Activated gamma-delta T cell treated with anti-CD3 and anti-CD28 coated beads, Interleukin-2, amount 50 U/mL, for 16 hours (primary cell): ENCODE measurements at places on chromosomes 2 and 18.

GRCh38 chr18:79068341-79068936, 755 bp upstream of the ATP9B start:
- DNase-seq = peak; percentile 5

DNA sequence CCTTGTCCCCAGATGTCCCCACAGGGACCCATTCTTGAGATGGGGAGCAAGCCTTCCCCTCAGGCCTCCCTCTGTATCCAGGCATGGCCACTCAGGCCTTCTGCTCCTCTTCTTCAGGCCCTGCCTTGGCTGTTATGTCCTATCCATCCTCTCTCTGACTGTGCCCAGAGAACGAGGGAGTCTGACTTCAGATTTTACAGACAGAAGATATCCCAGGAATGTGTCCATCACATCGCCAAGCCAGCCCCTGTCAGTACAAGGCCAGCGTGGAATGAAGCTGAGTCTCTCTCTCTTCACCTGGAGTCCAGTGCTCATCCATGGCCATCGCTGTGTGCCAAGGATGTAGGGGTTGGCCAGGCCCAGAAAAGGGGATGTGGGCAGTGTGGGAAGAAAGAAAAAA, 57.6 kb downstream of the SDC1 start:
- DNase-seq = no peak

GRCh38 chr2:20052861-20053281, 1.4 kb upstream of the LAPTM4A start:
- DNase-seq = no peak

- DNase-seq = no peak
These were observed 37.8 kb downstream of the RRM2 start for GRCh38 chr2:10160203-10160955.

DNA sequence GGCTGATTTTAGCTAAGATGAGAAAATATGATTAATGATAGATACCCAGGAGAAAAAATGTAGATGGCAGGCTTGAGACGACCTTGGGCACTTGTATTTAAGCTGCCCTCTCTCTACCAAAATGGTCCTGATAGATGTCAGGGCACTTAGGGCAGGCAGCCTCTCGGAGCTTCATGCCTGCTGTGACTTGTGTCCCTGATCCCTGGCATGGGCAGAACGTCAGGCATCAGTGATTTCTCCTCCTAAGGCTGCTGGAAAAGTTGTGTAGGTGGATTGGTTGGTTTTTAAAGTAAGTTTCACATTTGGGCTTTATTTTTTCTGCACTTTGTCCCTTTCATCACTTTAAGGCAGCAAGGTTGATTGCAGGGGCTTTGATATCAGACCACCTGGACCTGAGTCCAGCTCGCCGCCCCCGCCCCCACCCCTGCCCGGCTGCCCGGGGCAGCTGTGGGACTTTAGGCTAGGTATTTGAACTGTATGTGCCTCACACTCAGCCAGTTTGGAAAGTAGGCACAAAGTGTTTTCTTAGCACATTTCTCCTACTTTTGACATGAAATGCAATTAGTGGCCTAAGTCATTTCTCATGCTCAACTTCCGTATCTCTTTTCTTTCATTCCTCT, 35.0 kb upstream of the SCLY start:
- DNase-seq = no peak

DNA sequence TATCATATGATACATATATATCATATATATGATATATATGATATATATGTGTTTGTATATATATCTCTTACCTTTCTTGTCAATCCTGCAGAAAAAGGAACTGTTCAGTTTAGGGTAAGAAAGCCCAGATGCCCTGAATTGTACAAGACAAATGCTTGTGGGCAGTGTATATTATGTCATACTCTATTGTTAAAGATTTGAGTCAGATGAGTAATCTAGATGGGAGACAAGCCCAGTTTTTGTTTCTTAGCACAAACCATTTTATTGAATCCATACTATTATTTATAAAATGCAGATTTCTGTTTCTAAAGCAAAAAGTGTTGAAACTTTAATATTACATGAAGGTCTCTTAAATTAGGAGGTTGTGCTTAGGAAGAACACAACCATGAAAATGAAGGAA, 90.6 kb downstream of the VRK2 start:
- DNase-seq = no peak

GRCh38 chr2:121049950-121050585, 234.9 kb downstream of the TFCP2L1 start:
- no peak for DNase-seq

- no peak for DNase-seq
These were observed 221.8 kb downstream of the ANAPC1 start for GRCh38 chr2:111662039-111662770.

DNA sequence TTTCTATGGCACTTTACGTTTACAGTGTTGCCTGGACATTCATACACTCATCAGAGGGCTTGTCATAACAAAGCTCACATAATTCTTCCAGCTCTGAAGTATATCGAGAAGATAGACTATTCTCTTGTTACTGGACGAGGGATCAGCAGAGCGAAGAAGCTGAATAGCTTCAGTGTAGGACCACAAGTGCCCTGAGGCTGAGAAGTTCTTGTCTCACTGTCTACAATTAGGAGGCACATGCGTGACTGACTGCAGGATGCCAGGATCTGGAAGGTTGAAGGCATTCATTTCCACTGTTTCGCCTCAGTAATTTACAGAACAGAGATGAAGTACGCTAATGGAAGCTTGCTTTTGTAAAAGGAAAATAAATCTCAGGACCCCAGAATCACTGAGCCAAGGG, 9.6 kb downstream of the SH3YL1 start:
- DNase-seq = no peak

DNA sequence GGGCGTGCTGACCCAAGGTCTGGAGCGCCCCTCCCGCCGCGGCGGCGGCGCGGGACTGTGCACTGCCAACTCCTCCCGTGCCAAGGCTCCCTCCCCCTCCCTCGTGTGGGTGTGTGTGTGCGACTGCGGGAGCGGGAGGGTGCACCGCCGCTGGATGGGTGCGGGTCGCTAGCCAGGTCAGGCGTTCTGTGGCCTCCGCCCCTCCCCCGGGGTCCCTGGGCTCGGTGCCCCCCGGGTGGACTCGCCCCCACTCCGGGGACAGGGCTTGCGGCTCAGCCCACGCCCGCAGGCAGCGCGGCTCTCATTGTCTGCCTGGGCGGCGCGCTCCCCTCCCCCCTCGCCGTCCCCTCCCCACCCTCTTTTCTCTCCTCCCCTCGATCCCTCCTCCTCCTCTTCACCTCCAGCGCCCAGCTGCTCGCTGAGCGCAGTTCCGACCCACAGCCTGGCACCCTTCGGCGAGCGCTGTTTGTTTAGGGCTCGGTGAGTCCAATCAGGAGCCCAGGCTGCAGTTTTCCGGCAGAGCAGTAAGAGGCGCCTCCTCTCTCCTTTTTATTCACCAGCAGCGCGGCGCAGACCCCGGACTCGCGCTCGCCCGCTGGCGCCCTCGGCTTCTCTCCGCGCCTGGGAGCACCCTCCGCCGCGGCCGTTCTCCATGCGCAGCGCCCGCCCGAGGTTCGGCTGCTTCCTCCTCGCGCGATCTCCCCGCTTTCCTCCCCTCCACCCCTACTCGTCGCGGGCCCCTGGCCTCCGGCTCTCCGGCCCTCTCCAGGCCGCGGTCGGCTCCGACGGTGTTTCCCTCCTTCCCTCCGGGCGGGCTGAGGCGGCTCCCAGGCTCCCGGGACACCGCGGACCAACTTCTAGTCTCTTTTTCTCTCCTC, at the start of gene GATA6:
Gene GATA6, plus strand, starts transcription at position 579 of the 878 bp plus-strand sequence. CDS start 1,556 bp downstream, outside the sequence.
- peak; percentile 38 for DNase-seq

DNA sequence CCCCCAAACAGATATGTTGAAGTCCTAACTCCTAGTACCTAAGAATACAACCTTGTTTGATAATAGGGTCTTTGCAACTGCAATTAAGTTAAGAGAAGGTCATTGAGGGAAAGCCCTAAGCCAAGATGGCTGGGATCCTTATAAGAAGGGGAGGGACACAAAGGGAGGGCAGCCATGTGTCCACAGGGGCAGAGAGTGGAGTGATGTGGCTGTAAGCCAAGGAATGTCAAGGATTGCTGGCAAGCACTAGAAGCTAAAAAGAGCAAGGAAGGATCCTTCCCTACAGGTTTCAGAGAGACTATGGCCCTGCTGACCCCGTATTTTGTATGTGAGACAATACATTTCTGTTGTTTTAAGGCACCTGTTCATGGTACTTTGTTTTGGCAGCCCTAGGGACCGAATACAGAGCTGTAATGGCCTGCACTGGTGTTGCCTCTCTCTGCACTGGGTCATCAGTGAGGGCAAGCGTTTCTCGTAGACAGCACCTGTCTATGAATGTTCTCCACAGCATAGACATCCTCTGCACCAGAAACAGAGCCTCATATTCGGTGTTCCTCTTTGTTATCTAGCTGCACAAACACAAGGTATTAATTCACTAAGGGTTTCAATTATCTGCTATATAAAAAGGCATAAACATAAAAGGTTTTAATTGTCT, 75.4 kb upstream of the AQP4 start:
- DNase-seq = no peak

GRCh38 chr2:217822296-217823252, 180.2 kb downstream of the TNS1 start:
- DNase-seq = no peak

DNA sequence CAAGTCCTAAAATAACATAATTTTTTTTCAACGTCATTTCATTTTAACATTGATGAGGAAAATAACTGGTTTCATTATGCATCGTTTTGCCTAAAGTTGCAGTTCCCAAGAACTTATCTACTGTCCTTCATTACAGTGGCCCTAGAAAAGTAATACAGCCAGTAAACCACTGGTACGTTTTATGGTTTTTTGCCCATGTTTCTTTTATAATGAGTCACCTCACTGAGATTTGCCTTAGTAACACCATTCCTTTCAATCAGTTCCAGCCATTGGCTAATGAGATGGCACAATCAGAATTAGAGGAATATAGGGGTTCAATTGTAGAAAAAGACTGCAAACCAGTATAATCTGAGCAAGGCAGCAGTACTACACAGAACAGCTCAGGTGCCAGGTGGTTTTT, 422.6 kb upstream of the LYPD1 start:
- DNase-seq = no peak

- DNase-seq = no peak
These were observed 262.7 kb upstream of the FSIP2 start for GRCh38 chr2:185475914-185476313.

- no peak for DNase-seq
These were observed 2.5 kb downstream of the CD8A start for GRCh38 chr2:86788165-86788564.
